Dermis lymphatic vessel endothelial cell (primary cell): ENCODE measurements at places on chromosomes 3 and 15. TPM values are rescaled to one million over a fixed set of nuclear protein-coding genes. Genes with fewer than 3 reads are reported as not detected.

RBPMS2 gene
- total RNA-seq, result 0.09 and 0.11 TPM in 2 replicates

ADAMTS9 gene
- 31.8 and 72.3 TPM in 2 replicates for total RNA-seq

GHSR gene
- not detected in 2 replicates for total RNA-seq

SERINC4 gene
- total RNA-seq, result 0.11 TPM in 1 of 2 replicates, not detected in the other

LRRC28 gene
- 12.1 and 14.2 TPM in 2 replicates for total RNA-seq

ZDHHC19 gene
- total RNA-seq, result not detected in 2 replicates

PIGZ gene
- total RNA-seq, result 2.7 and 3.1 TPM in 2 replicates

ERICH6 gene
- under 0.01 and 0.09 TPM in 2 replicates for total RNA-seq

ROPN1B gene
- total RNA-seq, result not detected in 2 replicates

ALDH1A2 gene
- total RNA-seq, result 25.0 and 83.2 TPM in 2 replicates

ST3GAL6 gene
- total RNA-seq, result 44.3 and 105 TPM in 2 replicates

LPP gene
- total RNA-seq, result 29.3 and 43.6 TPM in 2 replicates

SEMA5B gene
- total RNA-seq, result 0.11 and 0.26 TPM in 2 replicates

STXBP5L gene
- not detected in 2 replicates for total RNA-seq

EPHA3 gene
- under 0.01 and 0.11 TPM in 2 replicates for total RNA-seq

COLQ gene
- total RNA-seq, result 0.43 and 0.98 TPM in 2 replicates

IGF2BP2 gene
- 30.8 and 33.2 TPM in 2 replicates for total RNA-seq

GOLGA6L6 gene
- not detected in 2 replicates for total RNA-seq

NOX5 gene
- total RNA-seq, result under 0.01 and 0.09 TPM in 2 replicates

SH3GL3 gene
- total RNA-seq, result not detected in 2 replicates

RETNLB gene
- total RNA-seq, result not detected in 2 replicates

ESYT3 gene
- total RNA-seq, result not detected in 2 replicates

NAA80 gene
- 3.7 and 5.1 TPM in 2 replicates for total RNA-seq

ACKR2 gene
- total RNA-seq, result 5.4 and 12.5 TPM in 2 replicates

ITPKA gene
- total RNA-seq, result 0.09 and 0.11 TPM in 2 replicates

IGSF11 gene
- under 0.01 and 0.11 TPM in 2 replicates for total RNA-seq

STRIT1 gene
- total RNA-seq, result not detected in 2 replicates

ACKR4 gene
- 0.09 and 0.33 TPM in 2 replicates for total RNA-seq

UCN2 gene
- 0.09 and 0.11 TPM in 2 replicates for total RNA-seq

PLD1 gene
- total RNA-seq, result 68.0 and 96.2 TPM in 2 replicates

LPCAT4 gene
- total RNA-seq, result 2.8 and 3.3 TPM in 2 replicates

TUSC7 gene
- not detected in 2 replicates for total RNA-seq

GOLGA8S gene
- under 0.01 TPM in 2 replicates for total RNA-seq

C3orf62 gene
- total RNA-seq, result 2.4 and 2.8 TPM in 2 replicates

SLC30A4 gene
- total RNA-seq, result 8.5 and 8.8 TPM in 2 replicates
